ENCODE measurements at places on chromosomes 13 and 19. TPM values are rescaled to one million over a fixed set of nuclear protein-coding genes. Genes with fewer than 3 reads are reported as not detected.
A peak's percentile ranks its signal among the peaks of the same experiment; 100 is the strongest.

- H3K4me1 ChIP-seq, result peaks cover 55% of the 10 kb centered on the region
- H3K27me3 ChIP-seq, result no peaks in the 10 kb centered on the region
- H3K36me3 ChIP-seq, result peaks cover 44% of the 10 kb centered on the region
- peak overlapping the region; percentile 95 for H3K27ac ChIP-seq
Observed at GRCh38 chr19:49496574-49497008, 357 bp downstream of the RPS11 start.

DNA sequence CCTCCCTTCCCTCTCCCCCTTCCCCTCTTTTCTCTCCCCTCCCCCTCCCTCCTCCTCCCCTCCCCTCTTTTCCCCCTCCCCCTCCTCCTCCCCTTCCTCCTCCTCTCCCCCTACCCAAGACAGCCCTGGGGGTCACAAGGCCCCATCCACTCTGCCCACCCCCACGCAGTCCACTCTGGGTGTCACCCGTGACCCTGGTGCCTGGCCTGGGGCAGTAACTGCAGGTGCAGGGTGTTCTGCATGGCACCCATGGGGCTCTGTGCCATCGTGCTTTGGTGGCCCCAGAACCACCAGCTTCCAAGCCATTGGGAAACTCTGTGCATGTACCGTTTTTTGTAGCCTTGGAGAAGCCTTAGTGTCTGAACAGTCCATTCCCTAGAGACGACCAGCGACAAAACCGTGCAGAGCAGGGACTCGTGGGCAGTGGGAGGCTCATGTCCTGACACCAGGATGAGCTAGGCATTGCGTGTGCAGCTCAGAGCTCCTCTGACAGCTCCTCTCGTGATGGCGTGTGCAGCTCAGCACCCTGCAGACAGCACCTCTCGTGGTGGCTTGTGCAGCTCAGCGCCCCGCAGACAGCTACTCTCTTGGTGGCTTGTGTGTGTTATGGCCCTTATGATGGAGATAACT lies 43.7 kb upstream of the F7 start:
- H3K27ac ChIP-seq, result no peak overlapping the region
- no peaks in the 10 kb centered on the region for H3K36me3 ChIP-seq
- DNase-seq, result no peak
- no peaks in the 10 kb centered on the region for H3K27me3 ChIP-seq

GRCh38 chr19:16985403-16985802 lies 41.2 kb downstream of the CPAMD8 start:
- no peaks in the 10 kb centered on the region for H3K27me3 ChIP-seq
- DNase-seq, result no peak
- H3K4me1 ChIP-seq, result no peaks in the 10 kb centered on the region

DNA sequence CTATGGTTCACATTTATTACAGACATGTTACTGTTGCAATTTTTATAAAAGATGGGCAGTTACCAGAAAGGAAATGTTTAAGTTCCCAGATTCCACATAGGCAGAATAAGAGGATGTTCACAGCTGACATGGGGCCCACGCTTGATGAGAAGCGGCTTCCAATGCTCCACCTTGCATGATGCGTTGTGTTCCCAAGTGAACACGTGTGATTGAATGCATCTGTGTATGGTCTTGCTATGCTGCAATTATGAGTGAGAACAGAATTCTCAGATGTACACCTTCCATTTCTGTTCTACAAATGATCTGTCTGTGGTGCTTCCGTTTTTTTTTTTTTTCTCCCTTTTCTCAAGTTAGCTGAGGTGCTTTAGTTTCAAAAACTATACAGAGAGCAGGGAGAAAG lies 15.5 kb downstream of the UPF3A start:
- H3K4me3 ChIP-seq, result no peak overlapping the region
- H3K4me1 ChIP-seq, result no peaks in the 10 kb centered on the region
- DNase-seq, result no peak

DNA sequence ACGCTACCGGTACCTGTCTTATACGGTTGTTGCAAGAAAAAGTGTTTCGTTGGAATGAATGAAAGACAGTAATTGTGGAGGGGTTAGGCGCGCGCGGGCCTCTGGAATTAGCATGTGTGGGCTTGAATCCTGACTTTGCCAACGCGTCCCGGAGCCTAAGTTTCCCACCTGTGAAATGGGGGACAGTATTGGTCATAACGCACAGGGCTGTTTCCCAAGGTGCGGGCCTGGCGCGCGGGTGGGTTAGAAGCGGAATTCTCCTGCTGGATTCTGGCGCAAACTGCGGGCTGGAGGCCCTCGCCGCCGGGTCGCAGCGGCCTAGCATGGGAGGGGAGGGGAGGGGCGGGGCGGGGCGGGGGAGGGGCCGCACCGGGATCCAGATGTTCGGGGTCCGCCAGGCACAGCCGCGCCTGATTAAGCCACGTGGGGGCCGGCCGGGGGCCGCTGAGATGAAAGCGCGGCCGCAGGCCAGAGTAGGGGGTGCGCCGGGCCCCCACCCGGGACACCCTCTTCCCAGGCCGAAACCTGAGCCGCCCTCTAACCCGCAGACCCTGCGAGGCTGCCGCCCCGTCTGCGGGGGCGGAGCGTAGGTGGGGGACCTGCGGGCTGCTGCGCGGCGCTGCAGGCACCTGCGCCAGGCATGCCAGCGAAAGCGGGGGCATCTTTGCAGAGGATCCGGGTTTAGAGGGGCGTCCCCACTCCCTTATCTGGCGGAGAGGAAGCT lies 1.2 kb upstream of the TMEM59L start:
- no peak overlapping the region for H3K27ac ChIP-seq
- no peak for DNase-seq
- H3K27me3 ChIP-seq, result peaks cover 56% of the 10 kb centered on the region
- peaks cover 22% of the 10 kb centered on the region for H3K4me1 ChIP-seq
- no peak overlapping the region for H3K4me3 ChIP-seq

Gene LILRA6
- 0.73 TPM for total RNA-seq
